ENCODE measurements at places on chromosomes 6 and 20.
A peak's percentile ranks its signal among the peaks of the same experiment; 100 is the strongest.

DNA sequence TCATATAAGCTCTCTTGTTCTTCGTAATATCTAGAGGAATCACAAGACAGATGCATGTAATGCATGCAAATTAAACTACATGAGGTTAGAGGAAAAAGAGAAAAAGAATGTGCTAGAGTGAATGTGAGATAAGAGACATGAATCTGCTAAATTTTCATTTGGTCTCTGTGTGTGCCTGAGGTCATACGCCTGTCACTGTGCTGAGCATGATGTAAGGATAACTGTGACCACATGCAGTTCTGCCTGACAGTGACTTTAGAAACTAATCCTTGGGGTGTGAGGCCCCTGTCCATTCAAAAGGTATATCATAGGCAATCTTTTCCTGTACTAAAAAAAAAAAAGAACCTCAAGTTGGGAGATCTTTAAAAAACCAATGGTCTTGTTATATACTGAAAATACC lies 70.6 kb downstream of the SHPRH start:
- no peak for DNase-seq

- DNase-seq = no peak
Measured at GRCh38 chr20:1322511-1323245, 6.3 kb downstream of the SDCBP2 start.

DNA sequence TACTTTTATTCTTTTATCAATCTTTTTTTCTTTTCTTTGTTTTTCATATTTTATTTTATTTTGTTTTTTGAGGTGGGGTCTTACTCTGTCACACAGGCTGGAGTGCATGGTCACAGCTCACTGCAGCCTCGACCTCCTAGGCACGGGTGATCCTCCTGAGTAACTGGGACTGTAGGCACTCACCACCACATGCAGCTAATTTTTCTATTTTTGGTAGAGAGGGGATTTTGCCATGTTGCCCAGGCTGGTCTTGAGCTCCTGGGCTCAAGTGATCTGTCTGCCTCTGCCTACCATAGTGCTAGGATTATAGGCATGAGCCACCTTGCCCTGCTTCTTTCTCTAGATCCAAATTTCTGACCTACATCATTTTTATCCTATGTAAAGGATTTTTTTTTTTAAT lies 153.2 kb downstream of the CDKAL1 start:
- DNase-seq = no peak

DNA sequence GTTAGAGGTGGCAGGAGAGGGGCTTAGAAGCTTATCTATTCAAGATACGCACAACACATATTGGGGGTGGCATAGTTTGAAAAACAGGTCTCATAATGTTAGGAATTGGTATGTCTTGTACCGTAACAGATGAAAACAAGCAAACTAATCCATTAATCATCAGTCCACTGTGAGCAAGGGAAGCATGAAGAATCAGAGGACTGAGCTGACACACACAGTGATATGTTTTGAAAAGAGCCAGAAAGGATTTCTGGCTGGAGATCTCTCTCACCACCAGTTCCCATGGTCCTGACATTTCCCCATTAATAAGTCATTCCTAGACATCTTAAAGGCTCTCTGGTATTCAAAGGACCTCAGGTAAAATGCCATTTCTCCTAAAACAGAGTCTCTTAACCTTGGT lies 158.8 kb upstream of the PHACTR1 start:
- no peak for DNase-seq

DNA sequence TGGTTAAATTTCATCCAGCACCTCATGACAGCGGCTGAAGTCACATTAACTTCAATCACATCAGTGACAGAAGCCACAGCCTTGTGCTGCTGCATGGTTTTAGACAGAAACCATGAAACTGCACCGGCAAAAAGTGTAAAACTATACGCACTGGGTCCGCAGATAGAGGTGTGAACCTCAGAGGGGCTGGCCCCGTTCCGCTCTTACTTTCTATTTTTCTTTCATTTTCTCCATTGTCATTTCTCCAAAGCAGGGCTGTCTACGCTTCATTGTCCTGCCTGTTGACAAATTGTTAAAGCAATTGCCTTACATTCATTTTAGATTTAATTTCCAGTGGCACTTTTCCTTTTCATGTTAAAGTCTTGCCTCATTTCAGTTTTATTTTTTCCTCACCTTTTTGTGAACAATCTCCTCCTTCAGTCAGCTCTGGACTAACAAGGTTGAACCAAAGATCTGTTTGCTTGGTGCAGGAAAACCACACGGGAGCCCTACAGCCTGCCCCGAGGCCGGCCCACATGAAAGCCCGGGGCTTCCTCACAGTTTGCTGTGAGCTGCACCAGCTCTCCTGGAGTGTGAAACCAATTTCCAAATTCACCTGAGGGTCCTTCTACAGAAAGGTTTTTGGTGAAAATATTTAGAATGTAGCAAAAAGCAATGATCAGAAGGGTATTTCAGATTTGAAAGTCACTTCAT lies 63.7 kb downstream of the PRR18 start:
- no peak for DNase-seq

- DNase-seq = no peak
Measured at GRCh38 chr20:42598581-42598980, 591.1 kb downstream of the PTPRT start.

DNA sequence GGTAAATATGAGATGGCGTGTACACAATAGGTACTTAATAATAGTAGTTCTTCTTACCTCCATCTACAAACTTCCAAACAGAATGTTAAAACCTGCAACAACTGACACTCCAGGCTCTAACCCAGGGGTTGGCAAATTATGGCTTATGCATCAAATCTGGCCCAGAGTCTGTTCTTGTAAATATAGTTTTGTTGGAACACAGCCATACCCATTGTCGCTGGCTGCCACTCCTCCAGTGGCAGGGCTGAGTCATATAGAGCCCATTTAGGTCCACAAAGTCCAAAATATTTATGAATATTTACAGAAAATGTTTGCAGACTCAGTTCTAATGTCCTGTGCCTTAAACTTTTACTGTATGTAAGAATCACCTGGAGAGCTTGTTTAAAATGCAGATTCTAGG lies 69.9 kb upstream of the BTBD3 start:
- DNase-seq = no peak

DNA sequence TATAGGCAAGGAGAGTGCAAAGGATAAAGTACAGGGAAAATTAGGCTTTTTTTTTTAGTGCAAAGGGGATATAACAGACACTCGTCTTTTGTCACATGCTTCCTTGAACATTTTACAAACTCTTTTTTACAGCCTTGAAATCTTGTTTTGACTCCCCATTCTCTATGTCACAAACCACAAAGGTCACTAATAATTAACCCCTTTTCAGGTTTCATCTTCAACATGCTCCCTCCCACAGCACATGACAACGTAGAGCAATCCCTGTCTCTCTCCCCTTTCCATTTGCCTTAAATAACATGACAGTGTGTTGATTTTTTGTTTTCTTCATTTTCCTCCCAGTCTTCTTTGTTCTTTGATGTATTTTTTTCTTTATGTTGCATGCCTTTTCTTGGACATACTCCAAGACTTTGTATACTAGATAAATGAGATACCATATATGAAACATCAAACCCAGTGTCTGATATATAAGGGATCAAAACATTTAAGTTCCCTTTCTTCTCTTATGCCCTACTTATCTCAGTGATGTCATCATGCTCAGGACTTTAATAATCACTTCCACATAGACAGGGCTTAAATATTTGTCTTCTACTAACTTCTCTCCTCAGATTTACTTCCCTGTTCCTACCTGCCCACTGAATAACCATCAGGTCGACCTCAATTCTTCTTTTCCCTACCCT lies 378.7 kb upstream of the HSF2 start:
- DNase-seq = no peak

GRCh38 chr6:88377976-88378568 lies 211.9 kb upstream of the CNR1 start:
- no peak for DNase-seq

DNA sequence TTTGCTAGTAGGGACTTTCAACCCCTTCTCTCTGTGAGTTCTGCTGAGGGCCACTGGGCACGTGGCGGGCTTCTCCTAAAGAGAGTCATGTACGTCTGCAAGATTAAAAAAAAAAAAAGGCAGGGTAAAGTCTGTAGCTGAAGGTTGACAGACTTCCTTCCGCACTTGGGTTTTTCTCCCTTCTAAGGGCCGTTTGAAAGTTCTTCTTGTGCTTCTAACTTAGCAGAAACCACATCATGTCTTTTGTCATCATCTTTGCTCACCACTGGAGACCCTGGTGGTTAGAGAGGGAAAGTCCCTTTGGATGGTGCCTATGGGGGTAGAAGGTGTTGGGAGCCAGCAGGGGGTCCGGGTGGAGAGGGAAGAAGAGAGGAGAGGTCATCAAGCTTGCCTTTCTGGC lies 31.4 kb downstream of the PRDM1 start:
- DNase-seq = peak; percentile 35

GRCh38 chr20:37317994-37318640 lies 27.8 kb upstream of the SRC start:
- no peak for DNase-seq

GRCh38 chr6:27547157-27548075 lies 74.5 kb upstream of the ZNF184 start:
- DNase-seq = no peak

GRCh38 chr20:57293995-57294394 lies 27.6 kb upstream of the BMP7 start:
- no peak for DNase-seq

- no peak for DNase-seq
Measured at GRCh38 chr20:10861619-10862018, 187.8 kb upstream of the JAG1 start.

- DNase-seq = no peak
Measured at GRCh38 chr20:33516882-33517281, 27.0 kb downstream of the CBFA2T2 start.

DNA sequence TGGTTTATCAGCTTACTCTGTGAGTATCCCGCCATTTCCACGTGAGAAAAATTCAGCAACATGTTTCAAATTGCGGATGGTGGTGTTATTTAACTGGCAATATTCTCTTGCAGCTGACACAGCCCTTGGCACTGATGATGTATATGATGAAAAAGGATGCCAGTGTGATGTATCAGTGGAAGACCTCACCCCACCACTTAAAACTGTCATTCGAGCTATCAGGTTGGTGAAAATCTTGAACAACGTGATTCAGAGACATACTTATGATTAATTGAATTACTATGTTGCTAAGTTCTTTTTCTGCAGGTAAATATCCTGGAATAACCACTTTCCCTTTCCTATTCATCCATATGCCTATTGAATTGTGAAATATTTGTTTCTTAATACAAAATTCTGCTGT lies 55.7 kb downstream of the KHDC1L start:
- DNase-seq = no peak

DNA sequence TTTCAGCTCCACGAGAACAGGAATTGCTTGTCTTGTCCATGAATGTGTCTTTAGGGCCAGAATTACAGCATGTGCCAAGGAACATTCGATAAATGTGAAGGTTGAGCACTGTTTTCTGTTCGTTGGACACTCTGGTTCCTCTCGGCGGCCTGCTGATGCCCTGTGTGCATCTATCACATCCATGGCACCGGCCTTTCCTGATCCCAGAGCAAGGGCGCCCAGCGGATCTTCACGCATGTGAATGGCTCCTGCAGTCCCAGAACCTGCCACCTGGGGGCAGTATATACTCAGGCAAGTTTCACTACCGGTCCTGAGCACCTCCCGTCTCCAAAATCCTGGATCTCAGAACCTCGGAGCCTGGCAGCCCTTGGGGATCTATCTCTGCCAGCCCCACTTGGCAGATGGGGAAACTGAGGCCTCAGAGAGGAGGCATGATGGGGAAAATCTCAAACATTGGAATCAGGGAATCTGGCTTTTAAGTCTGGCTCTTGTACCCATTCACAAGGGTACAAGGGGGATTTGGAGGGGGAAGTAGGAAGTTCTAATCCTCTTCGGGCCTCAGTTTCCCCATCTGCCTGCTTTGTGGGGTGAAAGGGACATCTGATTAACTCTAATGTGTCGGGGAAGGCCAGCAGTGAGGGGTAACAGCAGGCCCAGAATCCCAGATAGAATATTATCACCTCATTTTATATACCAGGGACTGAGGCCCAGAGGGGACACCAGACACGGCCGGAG lies 4.3 kb upstream of the CEBPB start:
- DNase-seq = peak; percentile 83

DNA sequence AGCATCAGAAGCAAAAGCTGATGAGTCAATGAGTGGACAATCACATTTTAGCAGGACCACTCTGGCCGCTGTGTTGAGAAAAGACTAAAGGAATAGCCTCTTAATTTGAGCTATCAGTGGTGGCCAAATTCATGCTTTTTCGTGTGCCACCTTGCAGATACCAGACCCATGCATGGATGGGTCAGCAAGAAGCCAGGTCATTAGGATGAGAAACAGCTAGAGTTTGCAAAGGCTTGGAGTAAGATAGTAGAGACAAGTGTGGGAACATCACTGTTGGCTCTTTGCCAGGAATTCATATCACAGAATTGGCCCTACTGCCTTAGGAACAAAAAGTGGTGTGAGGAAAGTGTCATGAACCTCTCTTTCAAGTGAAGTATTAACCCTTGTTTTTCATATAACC lies 25.5 kb downstream of the MRAP2 start:
- DNase-seq = no peak

DNA sequence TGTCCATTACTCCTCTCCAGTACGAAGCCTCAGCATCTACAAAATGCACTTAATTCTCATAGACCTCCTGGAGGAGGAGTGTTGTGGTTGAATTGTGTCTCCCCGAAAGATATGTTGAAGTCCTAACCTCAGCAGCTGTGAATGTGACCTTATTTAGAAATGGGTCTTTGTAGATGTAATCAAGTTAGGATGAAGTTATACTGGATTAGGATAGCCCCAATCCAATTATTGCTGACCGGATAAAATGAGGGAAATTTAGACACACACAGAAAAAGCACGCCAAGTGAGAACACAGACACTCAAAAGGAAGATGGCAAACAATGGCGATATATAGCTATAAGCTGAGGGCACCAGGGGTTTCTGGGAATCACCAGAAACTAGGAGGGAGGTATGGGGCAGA lies 64.2 kb upstream of the FAM184A start:
- DNase-seq = no peak

DNA sequence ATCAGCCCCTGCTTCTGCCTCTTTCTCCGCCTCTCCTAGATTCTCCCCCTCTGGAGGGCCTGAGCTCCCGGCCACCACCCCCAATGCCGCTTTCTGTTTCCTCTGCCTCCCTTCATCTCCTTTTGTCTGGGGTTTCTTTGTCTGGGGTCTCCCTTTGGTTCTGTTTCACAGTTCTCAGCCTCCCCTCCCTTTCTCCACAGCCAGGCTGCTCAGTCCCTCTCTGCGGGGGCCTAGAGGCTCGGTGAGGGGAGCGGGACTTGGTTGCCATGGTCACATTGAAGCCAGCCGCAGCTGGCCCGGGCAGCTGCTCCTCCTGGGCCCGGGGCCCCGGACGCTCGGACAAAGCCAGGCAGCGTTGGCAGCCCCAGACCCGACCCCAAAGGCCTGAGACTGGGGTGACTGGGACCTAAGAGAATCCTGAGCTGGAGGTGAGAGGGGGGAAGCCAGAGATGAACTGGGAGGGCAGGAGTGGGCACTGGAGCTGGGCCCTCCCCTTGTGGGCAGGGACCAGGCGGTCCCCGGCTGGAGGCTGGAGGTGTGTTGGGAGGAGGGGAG lies 3.5 kb upstream of the DDR1 start:
- DNase-seq = no peak

GRCh38 chr6:88301256-88301655 lies 135.1 kb upstream of the CNR1 start:
- no peak for DNase-seq

GRCh38 chr20:41989935-41990635 lies 371.9 kb upstream of the CHD6 start:
- DNase-seq = no peak
